ENCODE measurements at places on chromosomes 7 and 10.
A peak's percentile ranks its signal among the peaks of the same experiment; 100 is the strongest.

DNA sequence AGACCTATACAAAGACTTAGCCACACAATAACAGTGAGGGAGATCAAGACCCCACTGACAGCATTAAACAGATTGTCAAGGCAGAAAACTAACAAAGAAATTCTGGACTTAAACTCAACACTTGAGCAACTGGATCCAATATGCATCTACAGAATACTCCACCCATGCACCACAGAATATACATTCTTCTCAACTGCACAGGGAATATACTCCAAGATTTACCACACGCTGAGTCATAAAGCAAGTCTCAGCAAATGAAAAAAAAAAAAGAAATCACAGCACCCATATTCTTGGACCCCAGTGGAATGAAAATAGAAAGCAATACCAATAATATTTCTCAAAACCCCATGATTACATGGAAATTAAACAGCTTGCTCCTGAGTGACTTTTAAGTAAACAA lies 680.2 kb downstream of the PCDH15 start:
- DNase-seq: no peak

- no peak for DNase-seq
These were observed 29.8 kb downstream of the PDLIM1 start for GRCh38 chr10:95260909-95261552.

DNA sequence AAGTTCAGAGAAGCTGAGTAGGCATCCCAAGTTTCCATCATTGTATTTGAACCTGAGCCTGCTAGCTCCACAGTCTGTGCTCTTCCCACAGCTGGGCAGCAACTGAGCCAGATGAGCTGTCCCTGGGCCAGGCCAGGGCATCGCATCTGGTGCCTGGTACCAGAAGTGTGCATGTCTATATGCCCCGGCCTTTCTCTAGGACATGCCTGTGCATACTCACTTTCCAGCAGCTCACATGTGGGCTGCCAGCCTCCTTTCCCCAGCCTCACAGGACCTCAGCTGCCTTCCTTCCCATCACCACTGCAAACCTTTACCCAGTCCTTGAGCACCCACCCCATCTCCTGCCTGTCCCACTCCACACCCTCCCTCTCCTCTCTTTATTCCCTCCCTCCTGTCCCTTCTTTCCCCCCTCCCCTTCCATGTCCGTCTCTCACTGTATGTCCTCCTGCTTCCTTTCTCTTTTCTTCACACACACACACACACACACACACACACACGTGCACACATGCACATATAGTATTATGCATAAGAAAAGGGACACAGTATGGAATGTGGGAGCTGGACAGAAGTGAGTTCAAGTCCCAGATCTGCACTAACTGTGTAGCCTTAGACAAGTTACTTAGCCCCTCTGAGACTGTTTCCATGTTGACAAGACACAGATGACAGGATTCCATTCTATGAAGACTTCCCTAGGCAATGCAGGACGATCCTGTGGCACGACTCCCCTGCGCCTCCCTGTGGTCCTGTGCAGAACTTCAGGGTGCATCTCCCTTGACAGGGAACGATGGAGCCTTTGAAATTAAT lies 10.9 kb downstream of the CDHR1 start:
- peak; percentile 38 for DNase-seq

DNA sequence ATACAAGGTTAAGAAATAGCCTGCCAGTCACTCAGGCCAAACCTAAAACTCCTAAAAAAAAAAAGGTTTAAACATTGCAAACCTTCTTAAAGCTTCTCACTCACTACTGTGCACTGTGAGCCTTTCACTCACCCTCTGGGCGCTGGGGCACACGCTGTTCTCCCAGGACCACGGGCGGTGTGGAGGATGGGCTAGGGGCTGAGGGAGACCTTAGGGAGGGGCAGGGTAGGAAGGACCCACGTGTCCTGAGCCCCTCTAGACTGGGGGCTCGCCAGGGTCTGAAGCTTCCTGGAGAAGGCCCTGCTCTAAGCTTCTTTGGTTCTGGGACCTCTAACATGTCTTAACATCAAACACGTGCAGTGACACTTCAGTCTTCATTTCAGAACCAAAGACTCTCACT lies 569.8 kb downstream of the DNAJB6 start:
- no peak for DNase-seq

DNA sequence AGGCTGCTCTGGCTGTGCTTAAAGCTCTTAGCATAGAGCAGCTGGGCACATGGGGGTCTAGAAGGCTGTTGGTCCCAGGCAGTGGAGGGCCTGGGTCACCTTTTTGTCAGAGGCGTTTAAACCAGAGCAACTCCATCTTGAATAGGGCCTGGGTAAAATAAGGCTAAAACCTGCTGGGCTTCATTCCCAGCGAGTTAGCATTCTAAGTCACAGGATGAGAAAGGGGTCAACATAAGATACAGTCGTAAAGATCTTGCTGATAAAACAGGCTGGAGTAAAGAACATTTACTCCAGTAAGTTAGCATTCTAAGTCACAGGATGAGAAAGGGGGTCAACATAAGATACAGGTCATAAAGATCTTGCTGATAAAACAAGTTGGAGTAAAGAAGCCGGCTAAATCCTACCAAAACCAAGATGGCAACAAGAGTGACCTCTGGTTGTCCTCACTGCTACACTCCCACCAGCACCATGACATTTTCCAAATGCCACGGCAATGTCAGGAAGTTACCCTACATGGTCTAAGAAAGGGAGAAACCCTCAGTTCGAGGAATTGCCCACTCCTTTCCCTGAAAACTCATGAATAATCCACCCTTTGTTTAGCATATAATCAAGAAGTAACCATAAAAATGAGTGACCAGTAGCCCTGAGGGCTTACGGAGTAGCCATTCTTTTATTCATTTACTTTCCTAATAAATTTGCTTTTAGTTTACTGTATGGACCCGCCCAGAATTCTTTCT lies 96.8 kb upstream of the PCBD1 start:
- DNase-seq: no peak

- no peak for DNase-seq
These were observed 325.6 kb upstream of the MAGI2 start for GRCh38 chr7:79778786-79779770.

GRCh38 chr7:141820067-141820466 lies 21.2 kb downstream of the PRSS37 start:
- no peak for DNase-seq

- no peak for DNase-seq
These were observed 1.9 kb upstream of the HOXA5 start for GRCh38 chr7:27145165-27145913.

- no peak for DNase-seq
These were observed 24.5 kb upstream of the TTYH3 start for GRCh38 chr7:2607122-2607922.

DNA sequence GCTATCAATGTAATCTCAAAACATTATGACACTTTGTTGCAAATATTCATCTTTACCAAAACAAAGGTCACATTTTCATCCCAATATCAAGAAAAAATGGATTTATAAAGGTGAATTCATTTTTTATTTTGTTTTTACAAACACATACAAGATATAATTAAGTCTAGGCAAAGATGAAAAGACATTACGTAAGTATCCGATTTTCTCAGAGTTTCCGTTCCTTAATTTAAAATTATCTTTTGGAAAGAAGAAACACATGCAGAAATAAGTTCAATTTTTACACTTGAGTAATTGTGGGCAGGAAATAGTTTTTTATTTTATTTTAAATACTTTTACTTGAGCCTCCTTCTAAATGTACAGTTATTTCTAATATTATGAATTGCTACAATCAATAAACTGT lies 24.6 kb downstream of the RTKN2 start:
- DNase-seq: no peak

DNA sequence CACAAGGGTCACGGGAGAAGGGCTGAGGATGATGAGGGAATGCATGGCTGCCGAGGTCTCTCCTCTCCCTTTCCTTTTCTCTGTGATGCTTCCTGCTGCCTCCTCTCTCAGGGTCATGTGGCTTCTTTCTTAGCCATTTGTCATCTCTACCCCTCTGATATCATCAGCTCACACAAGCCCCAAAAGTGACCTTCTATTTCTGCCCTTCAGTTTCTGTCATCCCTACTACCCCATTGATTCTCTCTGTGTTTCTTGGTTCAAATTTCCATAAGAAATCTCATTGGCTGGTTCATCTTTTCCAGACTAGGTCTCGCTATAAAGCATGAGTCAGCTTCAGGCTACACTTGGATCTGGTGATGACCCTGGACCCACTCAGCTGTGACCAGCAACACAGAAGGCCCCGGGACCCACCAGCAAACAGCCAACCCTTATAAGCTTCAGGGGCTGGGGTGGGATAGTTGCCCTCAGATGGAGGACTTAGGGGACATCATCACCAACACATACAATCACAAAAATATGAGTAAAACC lies 284.3 kb downstream of the SKAP2 start:
- DNase-seq: no peak

- DNase-seq: no peak
These were observed 8.9 kb downstream of the IL2RA start for GRCh38 chr10:6053303-6053702.

DNA sequence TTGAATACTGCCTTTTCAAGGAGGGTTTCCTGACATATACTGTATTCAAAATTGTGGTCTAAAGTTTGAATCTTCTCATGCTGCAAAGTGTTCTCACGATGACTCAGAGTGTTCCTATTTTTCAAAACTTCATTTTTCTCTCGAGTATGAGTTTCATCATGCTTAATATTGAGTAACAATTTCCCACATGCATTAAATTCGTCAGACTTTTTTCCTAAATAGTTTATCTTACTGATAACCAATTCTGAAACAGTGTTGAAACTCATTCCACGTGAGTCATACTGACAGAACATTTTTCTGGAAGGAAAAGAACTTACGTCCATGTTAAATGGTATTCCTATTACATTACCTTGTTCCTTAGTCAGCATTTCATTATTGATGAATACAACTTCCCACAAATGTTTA lies 44.1 kb downstream of the ZNF33B start:
- DNase-seq: no peak

DNA sequence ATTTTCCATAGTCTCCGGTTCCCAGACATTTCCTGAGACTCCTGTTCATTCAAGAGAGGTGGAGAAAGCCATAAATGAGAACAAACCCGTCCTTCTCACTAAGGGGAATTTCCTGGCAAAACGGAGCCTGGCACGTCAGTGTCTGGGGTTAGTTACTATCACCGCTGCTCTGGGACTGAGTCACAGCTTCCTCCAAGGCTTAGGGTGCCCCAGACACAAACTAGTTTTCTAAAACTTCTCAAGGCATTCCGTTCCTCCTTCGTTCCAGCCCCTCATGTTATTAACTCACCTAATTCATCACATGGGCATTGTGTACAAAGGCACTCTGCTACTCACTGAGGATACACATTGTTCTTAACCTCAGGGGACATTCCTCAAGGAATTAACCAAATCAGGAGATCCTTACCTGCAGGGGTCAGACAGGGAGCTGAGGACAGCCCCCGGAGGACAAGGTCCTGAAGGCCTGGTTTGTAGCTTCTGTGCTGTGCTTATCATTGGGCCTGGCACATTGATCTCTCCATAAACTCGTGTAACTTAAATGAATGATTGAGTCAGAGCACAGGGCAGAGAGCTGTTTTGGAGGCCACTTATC lies 103.0 kb upstream of the KLF6 start:
- peak; percentile 46 for DNase-seq

DNA sequence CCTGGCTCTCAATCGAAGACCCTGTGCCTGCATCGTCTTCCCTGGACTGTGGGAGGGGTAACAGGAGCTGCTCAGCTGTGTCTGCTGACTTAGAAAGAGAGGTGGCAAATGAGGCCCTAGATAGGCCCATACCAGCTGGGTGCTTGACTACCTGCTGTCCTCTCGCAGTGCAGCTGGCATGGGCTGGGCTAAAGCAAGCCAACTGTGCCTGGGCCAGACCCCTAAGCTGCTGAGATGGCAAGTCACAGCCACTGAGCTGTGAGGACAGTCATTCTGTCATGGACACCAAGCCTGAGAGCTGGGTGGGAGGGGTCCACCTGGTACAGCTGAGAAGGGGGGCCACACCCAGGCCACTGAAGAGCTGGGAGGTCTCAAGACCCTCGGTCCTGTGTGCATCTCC lies 45.8 kb upstream of the AQP1 start:
- no peak for DNase-seq

DNA sequence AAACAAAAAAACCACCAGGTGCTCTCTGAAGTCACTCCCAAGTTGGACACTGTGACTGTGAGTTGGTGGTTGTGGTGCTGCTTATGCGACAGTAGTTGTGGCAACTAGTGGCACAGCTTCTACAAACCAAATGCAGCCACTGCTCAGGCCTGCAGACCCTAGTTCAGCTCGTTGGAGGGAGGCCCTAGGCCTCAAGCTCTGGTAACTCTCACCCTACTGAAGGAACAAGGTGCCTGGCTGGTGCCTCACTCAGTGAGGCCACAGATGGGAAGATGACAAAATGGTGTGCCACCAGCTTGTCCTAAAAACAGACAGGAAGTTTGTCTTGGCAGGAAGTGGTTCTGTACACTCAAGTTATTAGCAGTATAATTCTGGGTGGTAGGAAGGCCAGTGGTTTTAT lies 45.3 kb upstream of the RAPGEF5 start:
- DNase-seq: no peak

DNA sequence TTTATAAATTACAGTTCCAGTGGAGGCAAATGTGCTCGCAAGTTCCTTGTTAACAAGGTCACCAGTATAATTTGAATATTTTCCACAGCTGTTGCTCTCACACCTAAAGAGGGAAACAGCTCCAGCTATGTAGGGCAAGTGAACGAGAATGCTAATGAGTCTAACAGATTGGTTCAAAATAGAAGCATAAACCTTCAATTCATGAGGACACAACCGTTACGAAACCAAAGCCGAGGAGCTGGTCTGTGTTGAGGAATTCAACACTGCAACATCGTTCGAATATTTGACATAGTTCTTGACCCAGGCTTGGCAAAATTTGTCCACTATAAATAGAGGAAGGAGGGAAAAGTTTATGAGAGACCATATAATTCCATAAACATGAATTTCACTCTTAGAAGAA lies 161.3 kb downstream of the KLF6 start:
- DNase-seq: no peak

DNA sequence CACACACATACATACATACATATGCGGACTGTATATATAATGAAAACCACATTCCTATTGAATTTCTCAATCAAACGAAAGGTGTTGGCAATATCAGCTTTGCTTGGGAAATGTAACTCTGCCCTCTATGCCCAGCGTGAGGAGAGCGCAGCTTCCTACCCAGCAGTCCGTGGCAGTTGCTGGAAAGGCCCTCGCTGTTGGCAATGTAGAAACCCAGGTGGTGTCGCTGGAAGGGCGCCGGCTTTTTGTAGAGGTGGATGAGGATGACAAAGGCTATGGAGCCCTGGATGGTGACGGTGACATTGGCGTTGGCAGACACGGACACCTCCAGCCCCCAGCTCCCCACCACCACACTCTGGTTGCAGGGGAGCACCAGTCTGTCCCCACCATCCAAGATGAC lies 100.9 kb downstream of the ITIH5 start:
- no peak for DNase-seq

DNA sequence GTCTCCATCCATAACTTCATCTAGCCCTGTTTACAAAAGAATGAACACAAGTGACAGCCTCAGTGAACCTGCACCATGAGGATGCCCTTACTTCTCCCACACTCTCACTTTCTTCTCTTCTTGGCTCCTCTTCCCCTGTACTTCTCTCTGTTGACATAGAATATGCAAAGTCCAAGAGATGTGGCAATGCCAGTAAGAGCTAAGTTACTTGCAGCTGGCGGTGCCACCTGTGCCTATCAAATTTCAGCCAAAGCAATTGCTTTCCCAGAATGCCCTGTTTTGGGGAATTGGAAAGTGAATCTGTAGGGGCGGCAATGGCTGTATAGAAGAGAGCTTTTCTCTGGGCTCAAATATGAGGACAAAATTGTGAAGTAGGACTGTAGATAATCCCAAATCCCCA lies 557.8 kb downstream of the AUTS2 start:
- DNase-seq: no peak

GRCh38 chr10:112221545-112221944 lies 38.0 kb upstream of the GPAM start:
- DNase-seq: no peak

- DNase-seq: no peak
These were observed 705.6 kb upstream of the GALNT17 start for GRCh38 chr7:70426249-70426880.
